ENCODE measurements at places on chromosomes 12 and 14.

GRCh38 chr14:33057585-33057984 lies 118.9 kb downstream of the NPAS3 start:
- DNase-seq: no peak

DNA sequence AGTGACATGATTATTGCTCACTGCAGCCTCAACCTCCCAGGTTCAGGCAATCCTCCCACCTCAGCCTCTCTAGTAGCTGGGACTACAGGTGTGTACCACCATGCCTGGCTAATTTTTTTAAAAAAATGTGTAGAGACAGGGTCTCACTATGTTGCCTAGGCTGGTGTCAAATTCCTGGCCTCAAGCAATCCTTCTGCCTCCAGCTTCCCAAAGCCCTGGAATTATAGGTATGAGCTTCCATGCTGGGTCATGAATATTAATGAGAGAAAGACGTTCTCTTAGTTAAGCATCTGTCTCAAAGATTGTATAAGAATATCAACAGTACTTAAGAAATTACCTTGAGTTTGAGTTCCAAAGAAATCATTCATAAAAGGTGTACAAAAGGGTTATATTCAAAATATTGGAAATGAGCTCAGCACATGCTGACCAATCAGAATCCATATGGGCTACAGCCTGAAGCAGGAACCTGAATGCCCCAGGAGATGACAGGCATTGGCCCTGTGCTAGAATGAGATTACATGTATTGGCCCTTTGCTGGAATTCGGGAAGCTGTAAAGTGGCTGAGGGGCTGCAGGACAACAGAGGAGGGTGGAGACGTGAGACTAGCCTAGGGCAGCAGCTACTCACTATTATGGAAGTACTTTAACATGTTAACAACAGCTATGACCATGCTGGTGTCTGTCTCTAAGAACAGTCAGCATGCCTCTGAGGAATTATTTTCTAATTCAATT lies 157.0 kb upstream of the CPNE8 start:
- DNase-seq: no peak

DNA sequence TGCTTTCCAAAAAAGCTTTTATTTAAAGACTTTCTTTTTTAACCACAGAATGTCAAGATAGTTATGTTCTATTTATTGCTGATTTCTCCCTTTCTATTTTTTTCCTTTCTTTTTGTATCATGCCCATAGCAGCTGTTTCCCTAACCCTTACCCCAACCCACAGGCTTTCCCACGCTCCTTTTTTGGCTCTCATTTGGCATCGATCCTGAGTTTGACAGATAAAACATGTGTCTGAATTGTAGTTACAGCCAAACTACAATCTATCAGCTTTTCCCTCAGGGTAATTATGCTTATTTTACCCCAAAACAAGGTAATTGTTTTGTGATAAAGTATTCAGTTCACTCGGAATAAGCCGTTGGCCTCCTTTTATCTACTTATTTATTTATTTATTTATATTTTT lies 46.7 kb downstream of the PDE3A start:
- peak; percentile 65 for DNase-seq

DNA sequence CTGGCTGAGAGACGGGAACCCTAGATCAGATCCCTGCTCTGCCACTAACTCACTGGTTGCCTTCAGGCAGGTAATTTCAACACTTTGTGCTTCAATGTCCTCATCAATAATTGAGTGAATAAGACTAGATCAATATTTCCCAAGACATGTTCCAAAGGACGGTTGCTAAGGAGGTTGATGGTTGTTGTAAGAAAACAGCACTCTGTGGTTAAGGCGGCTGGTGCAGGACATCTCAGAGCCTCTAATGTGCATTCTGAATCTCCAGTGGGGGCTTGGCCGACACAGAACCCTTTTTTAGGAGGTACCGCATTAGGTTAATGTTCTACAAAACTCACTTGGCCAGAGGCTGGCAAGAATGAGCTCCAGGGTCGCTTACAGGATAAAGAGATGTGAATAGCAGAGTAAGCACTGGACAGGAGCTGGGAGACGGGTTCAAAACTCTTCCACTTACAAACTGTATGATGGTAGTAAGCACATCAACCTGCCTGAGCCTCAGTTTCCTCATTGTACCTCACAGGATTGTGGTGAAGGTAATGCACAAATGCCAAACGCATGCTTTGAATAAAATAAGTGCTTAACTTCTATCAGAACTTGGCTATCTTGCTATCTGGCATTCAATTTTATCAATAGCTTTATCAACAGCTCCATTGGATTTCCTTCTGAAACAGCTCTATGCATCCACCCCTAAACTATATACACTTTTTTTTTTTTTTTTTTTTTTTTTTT lies 136.9 kb upstream of the PARP11 start:
- DNase-seq: no peak

DNA sequence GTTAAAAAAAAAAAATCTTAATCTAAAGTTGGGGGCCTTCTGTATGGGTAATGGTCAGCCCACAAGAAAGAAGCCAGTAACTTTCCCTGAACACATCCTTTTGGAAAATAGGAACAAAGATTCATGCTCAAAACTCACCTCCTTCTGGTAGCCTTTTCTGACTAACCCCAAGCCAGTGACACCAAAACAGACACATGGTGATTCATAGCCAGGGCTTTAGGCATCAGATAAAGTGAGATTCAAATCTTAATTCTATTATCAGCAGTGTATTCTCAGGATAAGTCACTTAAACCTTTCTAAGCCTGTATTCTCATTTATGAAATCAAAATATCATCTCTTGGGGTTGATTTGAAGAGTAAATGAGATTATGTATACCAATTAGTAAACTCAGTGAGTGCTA lies 4.9 kb downstream of the ATP5MC2 start:
- no peak for DNase-seq

DNA sequence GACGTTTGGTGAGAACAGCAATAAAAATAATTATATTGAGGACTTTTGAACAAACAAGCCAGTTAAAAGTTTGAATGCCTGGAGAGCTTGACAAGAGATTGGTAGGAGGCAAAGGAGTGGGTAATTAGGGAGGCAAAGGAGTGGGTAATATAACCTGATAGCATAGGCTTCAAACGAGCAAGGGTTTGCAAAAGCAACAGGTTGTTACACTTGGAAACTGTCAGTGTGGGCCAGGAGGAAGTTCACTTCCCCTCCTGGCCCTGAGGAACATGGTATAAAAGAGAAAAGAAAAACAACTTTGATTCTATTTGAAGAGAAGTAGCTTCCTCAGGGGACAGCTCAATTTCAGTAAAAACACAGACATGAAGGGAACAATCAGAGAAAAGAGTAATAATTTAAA lies 121.7 kb downstream of the CCER1 start:
- no peak for DNase-seq

DNA sequence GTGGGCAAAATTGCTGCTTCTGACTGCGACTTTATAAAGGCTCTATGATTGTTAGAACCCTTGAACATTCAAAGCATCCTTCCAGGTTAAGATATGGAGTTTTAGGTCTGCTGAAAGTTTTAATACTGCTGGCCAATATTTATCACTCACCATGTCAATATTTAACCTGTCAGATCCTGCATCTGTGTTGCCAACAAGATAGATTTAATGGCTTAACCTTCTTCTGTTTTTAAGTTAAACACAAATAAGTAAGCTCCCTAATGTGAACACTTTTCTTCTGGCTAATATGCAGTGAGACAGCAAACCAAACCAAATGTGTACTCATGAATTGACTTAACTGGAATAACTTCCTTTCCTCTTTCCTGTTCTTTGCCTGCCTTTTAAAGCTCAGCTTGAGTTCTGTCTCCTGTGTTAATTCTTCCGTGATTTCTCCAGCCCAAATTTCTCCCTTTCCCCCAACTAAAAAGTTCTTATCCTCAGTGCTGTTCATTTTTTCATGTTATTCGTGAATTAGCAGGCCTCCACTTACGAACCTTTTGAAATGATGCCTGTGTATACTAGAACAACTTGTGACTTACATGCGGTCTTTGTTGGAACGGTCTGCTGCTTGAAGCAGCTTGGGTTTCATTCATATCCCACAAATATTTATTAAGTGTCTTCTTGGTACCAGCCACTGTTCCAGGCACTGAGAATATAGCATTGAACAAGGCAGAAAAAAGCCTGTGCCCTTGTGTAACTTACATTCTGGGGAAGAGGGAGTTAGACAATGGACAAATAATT lies 9.1 kb downstream of the FBXW8 start:
- DNase-seq: no peak

- DNase-seq: no peak
These were observed 203.9 kb upstream of the KITLG start for GRCh38 chr12:88784166-88784565.

DNA sequence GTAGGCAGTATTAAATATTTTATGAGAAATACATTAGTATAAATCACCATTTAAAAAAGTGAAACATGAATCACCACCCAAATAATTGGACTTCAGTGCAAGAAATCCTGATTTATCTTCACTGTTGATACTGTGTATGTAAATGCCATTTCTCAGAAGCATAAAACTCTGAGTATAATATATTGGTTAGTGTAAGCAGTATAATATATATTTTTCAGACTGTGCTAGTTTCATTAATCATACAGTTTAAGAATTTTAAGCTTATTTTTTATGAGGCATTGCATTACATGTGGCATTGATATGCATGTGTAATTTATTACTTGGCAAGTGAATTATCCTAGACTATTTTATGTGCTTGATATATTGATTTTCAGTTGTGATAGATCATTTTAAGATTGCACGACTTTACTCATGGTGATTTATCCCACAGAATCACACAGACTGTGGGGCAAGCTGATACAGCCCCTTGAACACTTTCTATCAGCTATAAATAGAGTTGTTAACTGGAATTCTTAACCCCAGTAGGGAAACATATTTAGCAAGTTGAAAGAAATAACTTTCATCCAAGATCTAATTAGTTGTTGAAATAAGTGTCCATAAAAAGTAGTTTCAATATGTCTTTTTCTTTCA lies 403.5 kb downstream of the RPL10L start:
- DNase-seq: no peak
